ENCODE measurements at places on chromosomes 5 and 9. TPM values are rescaled to one million over a fixed set of nuclear protein-coding genes. Genes with fewer than 3 reads are reported as not detected.

IRX2 gene
- polyA plus RNA-seq = not detected

PCDHGA11 gene
- polyA plus RNA-seq = not detected

MEIKIN gene
- polyA plus RNA-seq = not detected

PCDHAC2 gene
- not detected for polyA plus RNA-seq

KCNV2 gene
- polyA plus RNA-seq = not detected

RNF180 gene
- polyA plus RNA-seq = 0.67 TPM

Data from small intestine (tissue), 16 donors.